ENCODE measurements at places on chromosomes 13 and 19. TPM values are rescaled to one million over a fixed set of nuclear protein-coding genes. Genes with fewer than 3 reads are reported as not detected.

Gene FSTL3
- 64.4 TPM for polyA plus RNA-seq

Gene NLRP7
- not detected for polyA plus RNA-seq

Gene CCDC159
- 30.1 TPM for polyA plus RNA-seq

Gene TSSK6
- 2.3 TPM for polyA plus RNA-seq

Gene ZNF506
- 7.3 TPM for polyA plus RNA-seq

Gene MCF2L
- polyA plus RNA-seq, result 1.1 TPM
